ENCODE measurements at places on chromosomes 4 and X. TPM values are rescaled to one million over a fixed set of nuclear protein-coding genes. Genes with fewer than 3 reads are reported as not detected.

GRCh38 chr4:108796173-108796572, 33.3 kb upstream of the ETNPPL start:
- DNase-seq: no peak

GRCh38 chr4:54165011-54165410, 64.1 kb upstream of the PDGFRA start:
- DNase-seq: no peak

- peak; percentile 7 for DNase-seq
These were observed at the start of gene INPP4B for GRCh38 chr4:142846108-142846728. TSS of gene INPP4B (minus strand) at chr4:142846301.

DNA sequence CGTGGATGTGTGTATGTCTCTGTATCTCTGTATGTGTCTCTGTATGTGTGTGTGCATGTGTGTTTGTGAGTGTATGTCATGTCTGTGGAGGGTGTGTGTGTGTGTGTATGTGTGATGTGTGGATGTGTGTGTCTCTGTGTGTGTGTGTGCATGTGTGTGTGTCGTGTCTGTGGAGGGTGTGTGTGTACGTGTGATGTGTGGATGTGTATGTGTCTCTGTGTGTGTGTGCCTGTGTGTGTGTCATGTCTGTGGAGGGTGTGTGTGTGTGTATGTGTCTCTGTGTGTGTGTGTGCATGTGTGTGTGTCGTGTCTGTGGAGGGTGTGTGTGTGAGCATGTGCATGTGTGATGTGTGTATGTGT, 51.6 kb upstream of the ADRA2C start:
- DNase-seq: no peak

DNA sequence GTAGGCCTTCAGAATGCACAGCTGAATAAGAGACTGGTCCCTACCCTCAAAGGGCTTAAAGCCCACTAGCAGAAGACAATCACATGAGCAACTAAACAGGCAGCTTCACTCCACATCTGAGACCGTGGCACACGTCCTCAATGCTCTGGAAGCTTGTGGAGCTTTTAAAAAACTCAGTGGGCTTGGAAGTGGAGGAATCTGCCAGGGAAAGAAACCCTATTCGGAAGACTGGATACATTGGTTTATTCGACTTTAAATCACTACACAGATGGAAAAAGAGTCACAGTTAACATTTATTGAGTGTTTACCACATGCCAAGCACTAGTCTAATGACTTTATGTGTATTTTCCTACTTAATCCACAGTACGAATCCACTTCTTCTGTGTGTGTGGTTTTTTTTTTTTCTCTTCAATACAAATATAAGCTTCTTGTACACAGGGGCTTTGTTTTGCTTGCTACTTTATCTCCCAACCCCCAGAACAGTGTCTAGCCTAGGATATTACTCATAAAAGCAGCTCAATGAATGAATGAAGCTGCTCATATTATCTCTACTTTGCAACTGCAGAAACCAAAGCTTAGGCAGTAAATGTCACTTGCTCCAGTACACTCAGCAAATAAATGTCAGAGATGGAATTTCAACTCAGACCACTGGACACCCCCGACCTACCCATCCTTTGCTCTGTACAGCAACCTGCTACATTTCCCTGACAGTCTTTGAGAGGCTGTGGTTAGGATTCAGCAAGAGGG, 137.7 kb downstream of the LDB2 start:
- no peak for DNase-seq

- DNase-seq: no peak
These were observed 34.5 kb upstream of the PPM1K start for GRCh38 chr4:88318751-88319350.

- DNase-seq: no peak
These were observed 100.8 kb upstream of the SORBS2 start for GRCh38 chr4:185912779-185913178.

- DNase-seq: no peak
These were observed 723.9 kb downstream of the FAT4 start for GRCh38 chr4:126038502-126039144.

DNA sequence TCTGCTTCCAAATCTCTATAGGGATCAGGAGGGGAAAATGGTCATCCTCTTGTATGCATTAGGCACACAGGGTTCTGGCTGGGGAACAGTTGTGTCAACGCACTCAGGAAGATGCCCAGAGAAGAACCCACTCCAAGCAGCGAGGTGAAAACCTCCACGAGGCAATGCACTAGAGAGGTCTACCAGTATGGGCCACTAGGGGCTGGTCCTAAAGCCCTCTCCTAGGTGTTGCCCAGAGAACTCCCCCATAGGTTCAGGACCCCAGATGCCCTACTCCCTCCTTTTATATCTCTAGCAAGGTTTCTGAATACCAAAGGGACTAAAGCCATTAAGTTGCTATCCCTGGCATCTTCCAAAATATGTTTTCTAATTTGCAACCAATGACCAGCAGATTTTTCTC, 142.7 kb upstream of the NLGN4X start:
- no peak for DNase-seq

DNA sequence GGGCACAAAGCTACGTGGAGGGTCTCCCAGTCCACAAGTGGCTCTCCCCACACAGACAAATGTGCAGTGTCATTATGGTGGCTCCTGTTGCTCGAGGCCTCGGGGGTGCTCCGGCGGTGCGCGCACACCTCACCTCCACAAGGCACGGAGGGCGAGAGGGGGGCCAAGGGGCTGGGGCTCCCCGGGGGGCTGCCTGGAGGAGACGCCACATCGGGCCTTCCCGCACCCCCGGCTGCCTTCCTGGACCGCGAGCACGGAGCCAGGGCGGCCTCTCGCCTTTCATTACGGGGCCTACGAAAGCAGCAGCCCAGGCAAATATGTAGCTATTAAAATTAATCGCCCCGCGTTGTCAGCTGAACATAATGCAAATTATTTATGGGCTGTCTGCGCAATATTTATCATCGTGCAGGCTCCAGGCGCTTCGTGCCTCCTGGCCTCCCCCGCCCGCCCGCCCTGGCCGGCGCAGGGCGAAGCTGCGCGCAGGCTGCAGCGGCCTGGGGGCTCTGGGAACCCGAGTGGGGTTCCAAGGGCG, 70.8 kb upstream of the BCOR start:
- no peak for DNase-seq

- peak; percentile 56 for DNase-seq
These were observed 460.3 kb downstream of the MID1IP1 start for GRCh38 chrX:39261446-39262147.

The CENPVL1 gene
- 0.32 TPM for total RNA-seq

The KIF4A gene
- 18.2 TPM for total RNA-seq

The RNF4 gene
- 50.1 TPM for total RNA-seq

The UGT2A1 gene
- not detected for total RNA-seq

The DGKK gene
- total RNA-seq: not detected

The SYP gene
- total RNA-seq: 73.0 TPM

The TMEM150C gene
- total RNA-seq: 7.0 TPM

The RTL5 gene
- 0.29 TPM for total RNA-seq
